Endothelial cell (in vitro differentiated cells): ENCODE measurements at places on chromosomes 4 and X.

DNA sequence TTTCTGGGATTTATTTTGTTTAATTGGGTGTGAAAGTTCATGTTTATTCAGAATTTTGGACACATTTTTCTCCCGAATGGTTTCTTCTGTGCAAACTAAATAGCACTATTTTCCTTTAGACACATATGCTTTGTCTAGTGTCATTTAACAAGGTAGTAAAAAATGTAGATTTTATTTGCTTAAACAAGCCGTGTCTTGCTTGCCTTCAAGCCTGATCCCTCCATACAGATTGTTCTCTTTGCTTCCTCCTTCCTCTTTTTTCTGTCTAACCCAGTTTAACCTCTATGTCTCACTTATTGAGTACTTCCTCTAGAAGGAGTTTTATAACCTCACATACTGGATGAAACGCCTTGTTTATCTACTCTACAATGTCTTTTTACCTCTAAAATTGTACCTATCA lies 211.8 kb downstream of the NPFFR2 start:
- DNase-seq, result no peak

DNA sequence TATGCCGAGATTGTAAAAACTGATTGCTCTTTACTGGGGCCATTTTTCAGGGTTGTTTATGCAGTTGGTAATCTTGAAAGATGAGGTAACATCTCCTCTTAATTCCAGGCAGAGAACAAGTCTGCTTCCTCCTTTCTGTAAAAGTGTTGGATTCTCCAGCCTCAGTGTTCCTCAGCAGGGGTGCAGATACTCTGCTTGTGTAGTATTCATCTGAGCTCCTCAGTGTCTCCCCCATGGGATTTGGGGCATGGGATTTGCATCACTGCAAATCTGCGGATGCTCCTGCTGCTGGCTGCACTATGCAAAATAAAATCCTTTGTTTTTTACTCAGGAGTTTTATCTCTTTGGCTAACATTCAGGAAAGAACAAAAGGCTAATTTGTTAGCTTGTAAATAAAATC lies 104.9 kb upstream of the ATP8A1 start:
- no peak for DNase-seq

DNA sequence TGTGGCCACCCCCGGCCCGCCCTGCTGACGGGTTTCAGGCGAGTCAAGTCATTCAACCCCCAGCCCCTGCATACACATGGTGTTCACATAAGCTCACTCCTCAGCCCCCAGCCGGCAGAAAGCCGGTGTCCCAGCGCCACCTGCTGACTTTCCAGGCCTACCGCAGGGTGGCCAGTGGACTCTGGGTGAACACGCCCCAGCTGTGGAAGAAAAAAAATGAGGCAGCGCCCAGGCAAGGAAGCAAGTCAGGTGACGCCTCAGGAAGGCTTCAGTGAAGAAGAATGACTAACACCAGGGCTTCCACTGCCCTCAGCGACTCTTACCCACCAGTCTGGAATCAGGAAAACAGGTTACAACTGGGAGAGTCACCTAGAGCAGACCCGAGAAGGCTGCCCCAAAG lies 15.8 kb downstream of the BCAP31 start:
- DNase-seq, result peak; percentile 73

GRCh38 chr4:173046144-173046543 lies 122.5 kb upstream of the GALNT7 start:
- no peak for DNase-seq

DNA sequence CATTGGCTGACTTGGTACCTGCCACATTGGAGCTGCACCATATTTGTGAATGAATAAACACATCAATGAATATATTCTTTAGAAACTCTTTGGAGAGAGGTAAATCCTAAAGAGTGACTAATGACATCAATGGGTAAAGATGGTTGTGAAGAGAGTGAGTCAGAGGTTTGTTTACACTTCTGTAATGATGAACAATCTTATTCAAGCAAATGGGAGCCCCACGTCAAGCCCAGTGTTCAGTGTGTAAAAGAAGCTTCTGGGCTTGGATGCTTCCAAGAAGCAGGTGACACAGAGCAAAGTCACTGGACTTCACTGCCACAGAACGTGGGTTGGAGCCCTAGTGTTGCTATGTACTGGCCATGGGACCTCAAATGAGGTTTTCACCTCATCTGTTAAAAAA lies 319.0 kb downstream of the STK32B start:
- DNase-seq, result no peak

DNA sequence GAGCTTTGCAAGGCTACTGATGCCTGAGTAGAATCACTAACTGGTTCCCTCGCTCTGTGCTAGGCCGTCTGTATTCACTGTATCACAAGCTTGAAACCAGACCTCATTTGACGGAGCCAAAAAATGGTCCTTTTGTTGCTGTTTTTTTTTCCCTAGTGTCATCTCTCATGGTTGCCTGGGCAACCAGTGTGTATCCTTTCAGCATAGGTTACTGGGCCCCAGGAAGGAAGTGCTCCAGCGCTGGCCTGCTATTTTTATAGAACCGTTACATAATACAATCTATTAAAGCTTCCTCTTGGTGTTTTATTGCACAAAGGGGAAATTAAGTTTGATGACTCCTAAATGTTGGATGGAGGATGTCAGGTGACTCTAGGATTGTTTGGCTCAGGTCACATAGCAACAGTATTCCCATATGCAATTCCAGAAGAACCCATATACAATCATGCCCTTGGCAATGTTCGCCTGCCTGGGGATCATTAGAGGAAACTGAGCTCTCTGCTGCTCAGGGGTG lies 220.4 kb downstream of the SPRY1 start:
- peak; percentile 34 for DNase-seq

GRCh38 chr4:41332510-41333054 lies 75.9 kb downstream of the UCHL1 start:
- DNase-seq, result no peak

DNA sequence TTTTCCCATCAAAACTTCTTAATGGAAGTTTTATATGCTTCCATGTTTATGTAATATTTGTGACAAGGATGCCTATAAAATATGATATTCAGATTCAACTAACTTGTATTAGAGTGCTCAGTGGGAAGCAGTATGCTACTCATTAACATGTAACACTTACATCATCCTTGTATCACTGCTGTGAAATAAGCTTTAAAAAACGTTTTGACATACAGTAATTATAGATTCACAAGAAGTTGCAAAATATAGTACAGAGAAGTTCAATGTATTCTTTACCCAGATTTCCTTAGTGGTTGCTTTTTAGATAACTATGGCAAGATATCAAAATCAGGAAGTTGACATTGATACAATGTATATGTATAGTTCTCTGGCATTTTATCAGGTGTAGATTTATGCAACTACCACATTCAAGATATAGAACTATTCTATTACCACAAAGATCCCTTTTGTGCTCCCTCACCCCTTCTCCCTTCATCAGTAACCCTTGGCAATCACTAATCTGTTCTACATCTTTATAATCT lies 56.3 kb downstream of the DTHD1 start:
- DNase-seq, result no peak
